Islet precursor cell (in vitro differentiated cells): ENCODE measurements at places on chromosomes 11 and 22.
A peak's percentile ranks its signal among the peaks of the same experiment; 100 is the strongest.

DNA sequence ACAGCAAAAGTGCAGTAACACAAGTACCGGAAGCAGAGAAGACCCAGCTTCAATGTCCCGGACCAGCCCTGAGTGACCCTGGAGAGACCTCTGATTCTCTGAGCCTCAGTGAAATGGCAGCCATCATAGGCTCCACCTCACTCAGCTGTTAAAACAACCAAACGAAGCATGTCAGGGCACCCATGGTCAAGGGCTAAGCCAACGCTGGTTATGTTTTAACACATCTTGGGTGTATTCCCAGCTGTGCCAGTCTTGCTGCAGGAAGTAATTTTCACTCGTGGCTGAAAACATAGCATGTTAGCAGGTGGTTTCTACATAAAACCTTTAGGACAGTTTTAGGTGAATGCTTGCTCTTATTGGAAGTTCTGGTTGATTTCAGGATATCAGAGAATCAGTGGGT is 30.9 kb downstream of the LMO2 start:
- DNase-seq, result no peak

- DNase-seq, result no peak
Measured at GRCh38 chr11:66700337-66700736, 22.6 kb upstream of the RBM4B start.

DNA sequence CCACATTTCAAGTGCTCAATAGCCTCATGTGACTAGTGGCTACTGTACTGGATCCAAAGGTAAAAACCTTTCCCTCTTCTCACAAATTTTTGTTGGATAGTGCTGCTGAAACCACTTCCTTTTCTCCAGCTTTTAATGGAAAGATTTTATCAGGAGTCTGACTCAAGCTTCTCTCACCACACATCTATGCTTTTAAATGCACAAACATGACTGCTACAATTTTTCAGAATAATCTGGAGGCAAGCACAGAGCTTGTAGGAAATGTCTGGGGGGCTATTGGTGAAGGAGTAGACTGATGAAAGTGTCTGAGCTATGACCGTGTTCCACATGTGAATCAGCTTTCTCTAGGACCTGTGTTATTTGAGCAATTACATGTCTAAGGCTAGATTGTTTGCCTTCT is 101.1 kb upstream of the FAT3 start:
- DNase-seq, result peak; percentile 59

GRCh38 chr22:47307822-47308221 is 545.4 kb downstream of the TBC1D22A start:
- DNase-seq, result peak; percentile 3

DNA sequence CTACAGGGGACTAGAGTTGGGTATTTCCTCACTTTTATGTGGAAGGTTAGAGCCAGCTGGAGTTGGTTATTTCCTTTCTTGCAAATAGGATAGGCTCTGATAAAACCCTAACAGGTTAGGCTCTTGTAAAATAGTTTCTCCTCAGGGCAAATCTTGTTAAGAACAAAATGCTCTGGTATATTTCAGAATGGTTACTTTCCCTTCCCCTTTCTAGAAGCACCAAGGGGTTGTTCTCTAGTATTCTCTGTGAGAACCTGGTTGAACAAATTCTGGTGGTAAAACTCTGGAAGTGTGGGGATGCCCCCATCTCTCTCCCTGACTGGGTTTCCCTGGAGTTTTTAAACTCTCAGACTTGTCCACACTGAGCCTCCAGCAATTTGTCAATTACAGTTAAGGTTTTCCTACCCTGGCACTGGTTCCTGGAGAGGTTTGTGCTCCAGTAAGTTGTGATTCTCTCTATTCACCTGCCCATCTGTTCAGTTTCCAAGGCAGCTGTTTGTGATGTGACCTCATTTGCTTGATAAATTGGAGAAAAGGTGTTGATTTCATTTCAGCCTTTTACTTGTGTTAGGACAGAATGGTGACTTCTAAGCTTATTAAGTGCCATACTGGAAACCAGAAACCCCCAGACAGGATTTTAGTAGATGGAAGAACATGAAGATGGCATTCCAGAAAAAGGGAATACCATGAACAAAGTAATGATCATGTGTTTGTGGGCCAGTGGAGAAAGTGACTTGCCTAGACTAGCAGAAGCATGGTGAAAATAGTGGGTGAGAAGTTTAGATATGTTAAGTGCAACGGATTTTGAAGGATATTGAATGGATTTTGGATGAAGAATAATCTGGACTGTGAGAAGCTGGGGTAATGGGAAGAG is 64.6 kb downstream of the EXT2 start:
- DNase-seq, result no peak

DNA sequence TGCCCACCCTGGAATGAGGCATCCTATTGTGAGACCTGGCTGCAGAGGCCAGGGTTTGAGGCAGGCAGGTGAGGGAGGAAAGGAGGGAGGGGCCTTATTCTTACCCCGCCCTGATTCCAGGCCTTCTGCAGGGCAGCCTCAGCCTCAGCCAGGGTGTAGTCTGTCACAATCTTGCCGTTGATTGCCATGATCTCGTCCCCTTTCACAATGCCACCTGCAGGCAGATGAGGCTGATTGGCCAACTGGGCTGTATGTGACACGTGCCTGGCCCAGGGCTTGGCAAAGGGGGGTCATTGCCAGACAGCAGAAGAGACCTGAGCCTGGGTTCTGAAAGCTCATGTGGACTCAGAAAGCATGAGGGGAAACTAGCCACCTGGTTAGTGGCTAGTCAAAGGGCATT is 21.4 kb upstream of the ABCC8 start:
- DNase-seq, result no peak

DNA sequence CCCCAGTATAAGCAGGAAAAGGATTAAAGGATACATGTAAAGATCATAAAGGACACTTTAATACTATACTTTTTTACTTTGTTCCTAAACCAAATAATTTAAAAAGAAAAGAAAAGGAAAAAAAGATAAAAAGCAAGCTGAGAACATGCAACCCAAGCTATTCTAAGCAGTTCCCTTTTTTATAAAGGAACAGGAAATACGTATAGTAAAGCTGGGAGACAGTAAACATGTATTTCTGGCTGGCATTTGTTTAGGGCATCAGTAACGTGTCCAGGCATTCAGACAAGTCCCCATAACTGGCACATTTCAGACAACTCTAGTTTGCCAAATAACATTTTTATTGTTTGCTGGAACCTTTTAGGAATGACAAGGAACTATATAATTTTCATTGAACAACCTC is 24.9 kb downstream of the BCO2 start:
- no peak for DNase-seq

- peak; percentile 57 for DNase-seq
Measured at GRCh38 chr11:69007975-69008381, 5.1 kb downstream of the MRGPRF start.

DNA sequence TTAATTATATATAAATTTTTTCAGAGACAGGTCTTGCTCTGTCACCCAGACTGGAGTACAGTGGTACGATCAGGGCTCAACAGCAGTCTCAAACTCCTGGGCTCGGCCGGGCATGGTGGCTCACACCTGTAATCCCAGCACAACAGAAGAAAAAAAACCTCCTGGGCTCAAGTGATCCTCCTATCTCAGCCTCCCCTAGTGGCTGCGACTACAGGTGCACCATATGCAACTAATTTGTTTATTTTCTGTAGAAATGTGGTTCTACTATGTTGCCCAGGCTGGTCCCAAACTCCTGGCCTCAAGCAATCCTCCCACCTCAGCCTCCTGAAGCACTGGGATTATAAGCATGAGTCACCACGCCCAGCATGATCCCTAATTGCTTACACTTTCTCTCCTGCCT is 56.1 kb upstream of the SLC35C1 start:
- no peak for DNase-seq

- no peak for DNase-seq
Measured at GRCh38 chr11:62724171-62724570, 3.1 kb downstream of the HNRNPUL2 start.

DNA sequence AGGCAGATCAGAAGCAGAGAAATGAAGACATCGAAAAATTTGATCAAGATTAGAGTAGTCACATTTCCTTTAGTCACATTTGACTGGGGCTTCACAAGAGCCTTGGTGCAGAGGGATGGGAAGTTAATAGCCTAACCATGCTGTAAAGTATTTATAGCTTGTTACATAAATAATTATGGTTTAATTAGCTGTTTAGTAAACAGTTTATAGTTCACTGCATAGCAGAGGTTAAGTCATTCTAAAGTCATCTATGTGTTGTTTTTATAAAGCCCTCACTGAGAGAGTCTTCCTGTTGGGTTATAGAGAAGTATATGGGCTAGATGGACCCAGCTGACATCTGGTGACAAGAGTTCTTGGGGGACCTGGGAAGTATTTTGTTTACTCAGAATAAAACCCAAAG is 47.1 kb downstream of the INSC start:
- no peak for DNase-seq

- peak; percentile 40 for DNase-seq
Measured at GRCh38 chr11:1888347-1888753, 3.3 kb downstream of the PRR33 start.

GRCh38 chr22:45804986-45805325 is 133.3 kb downstream of the ATXN10 start:
- no peak for DNase-seq

GRCh38 chr11:2748061-2748813 is 48.4 kb upstream of the KCNQ1OT1 start:
- no peak for DNase-seq

DNA sequence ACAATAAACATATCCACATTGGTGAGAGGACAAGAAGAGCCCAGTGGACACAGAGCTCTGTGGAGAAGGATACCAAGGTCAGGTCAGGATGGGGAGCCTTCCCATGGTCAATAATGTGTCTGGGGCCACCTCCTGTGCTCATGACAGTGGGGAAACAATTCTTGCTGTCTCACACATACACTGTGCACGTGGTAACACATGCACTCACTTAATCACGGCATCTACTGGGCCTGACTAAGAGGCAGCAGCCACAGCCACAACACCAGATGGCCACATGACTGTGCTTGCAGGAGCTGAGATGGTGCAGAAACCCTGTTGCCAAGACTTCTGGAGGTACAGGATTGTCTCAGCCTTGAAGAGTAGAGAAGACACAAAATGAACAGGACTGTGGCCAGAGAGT is 28.6 kb downstream of the C22orf42 start:
- no peak for DNase-seq

DNA sequence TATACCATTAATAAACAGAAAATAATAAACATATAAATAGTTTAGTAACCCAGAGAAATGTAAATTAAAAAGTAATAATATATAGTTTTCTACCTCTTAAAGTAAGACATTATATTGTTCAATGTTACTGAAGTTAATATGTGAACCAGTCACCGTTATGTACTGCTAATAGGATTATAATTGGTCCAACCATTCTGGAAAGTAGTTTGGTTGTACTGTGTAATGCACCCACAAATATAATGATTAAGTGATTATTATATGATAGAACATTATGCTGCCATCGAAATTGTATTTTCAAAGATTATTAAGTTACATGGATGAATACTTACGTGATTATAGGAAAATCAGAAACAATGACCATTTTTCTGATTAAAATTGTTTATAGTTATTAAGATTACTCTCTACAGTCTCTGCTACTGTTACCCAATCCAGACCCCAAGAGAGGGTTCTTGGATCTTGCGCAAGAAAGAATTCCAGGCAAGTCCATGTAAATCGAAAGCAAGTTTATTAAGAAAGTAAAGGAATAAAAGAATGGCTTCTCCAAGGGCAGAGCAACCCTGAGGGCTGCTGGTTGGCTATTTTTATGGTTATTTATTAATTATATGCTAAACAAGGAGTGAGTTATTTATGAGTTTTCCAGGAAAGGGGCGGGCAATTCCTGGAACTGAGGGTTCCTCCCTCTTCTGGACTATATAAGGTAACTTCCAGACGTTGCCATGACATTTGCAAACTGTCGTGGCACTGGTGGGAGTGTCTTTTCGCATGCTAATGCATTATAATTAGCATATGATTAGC is 50.1 kb downstream of the ACER3 start:
- no peak for DNase-seq

DNA sequence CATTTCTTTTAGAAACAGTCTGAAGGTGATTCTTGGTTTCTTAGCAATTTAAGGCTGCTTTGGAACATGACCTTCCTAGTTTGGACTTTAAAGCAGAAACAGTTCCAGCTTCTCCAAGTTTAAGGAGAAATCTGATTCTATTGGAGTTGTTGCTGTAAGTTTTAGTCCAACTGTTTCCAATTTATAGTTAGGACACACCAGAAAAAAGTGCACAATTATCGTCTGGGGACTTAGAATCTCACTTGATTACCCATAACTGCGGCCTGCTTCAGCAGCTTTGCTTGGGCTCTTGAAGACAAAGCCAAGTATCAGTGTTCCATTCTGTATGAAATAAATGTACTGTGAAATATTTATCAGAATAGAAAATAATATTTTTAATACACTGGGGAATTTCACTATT is 246.6 kb downstream of the TMEM135 start:
- no peak for DNase-seq

DNA sequence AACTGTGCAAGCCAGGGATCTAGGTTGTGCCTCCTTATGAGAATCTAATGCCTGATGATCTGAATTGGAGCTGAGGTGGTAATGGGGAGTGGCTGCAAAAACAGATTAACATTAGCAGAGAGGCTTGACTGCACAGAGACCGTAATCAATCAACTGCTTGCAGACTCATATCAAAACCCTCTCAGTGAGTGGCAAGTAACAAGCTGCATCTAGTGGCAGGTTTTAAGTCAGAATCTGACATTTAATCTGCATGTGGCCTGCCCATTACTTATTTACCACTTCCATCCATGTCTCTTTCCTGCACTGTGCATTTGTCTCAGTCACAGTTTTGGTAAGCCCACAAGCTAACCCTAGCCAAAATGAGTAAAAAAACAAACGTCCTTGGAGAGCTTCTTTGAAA is 11.2 kb downstream of the C11orf58 start:
- no peak for DNase-seq

- no peak for DNase-seq
Measured at GRCh38 chr11:3641701-3642070, at the start of gene ART5. TSS of gene ART5 (minus strand) at chr11:3641992. CDS start at chr11:3641862, 130 bp downstream.

- no peak for DNase-seq
Measured at GRCh38 chr22:30435674-30436126, 10.1 kb downstream of the MTFP1 start.

GRCh38 chr11:121212536-121213361 is 79.8 kb upstream of the SC5D start:
- no peak for DNase-seq

DNA sequence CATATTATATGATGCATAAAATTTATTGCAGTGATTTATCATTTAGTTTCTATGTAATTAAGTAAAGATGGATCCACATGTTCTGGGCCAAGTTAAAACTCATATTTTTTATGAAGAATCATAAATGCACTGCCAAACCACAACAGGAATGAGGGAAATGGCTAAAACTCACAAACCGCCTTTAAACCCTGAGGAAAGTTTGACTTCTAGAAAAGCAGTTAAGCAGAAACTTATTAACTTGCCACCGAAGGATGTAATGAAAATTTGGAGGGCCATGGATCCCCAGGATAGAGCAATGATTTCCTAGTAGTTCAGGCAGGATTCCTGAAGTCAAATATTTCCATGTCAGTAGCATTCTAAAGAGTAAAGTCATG is 218.3 kb upstream of the CTSC start:
- DNase-seq, result no peak
